ENCODE measurements at places on chromosomes 1 and 21.

GRCh38 chr1:966135-966703, at the start of gene PLEKHN1:
PLEKHN1 (plus strand) TSS chr1:966482; CDS start chr1:966532, 50 bp downstream.
- no peak within 1 kb of the TSS for H3K4me3 ChIP-seq
- H3K4me1 ChIP-seq, result no peaks in the 10 kb centered on the region
- H3K27ac ChIP-seq, result no peak within 1 kb of the TSS
- peaks cover 14% of the 10 kb centered on the region for H3K27me3 ChIP-seq
- H3K36me3 ChIP-seq, result no peaks in the 10 kb centered on the region

GRCh38 chr1:227059076-227059475, 119.0 kb downstream of the COQ8A start:
- peaks cover 11% of the 10 kb centered on the region for H3K36me3 ChIP-seq
- no peaks in the 10 kb centered on the region for H3K27me3 ChIP-seq
- DNase-seq, result no peak
- H3K27ac ChIP-seq, result no peak overlapping the region
- H3K4me3 ChIP-seq, result no peak overlapping the region

- H3K4me1 ChIP-seq, result peaks cover 3% of the 10 kb centered on the region
- no peak for DNase-seq
- peaks cover 4% of the 10 kb centered on the region for H3K27me3 ChIP-seq
Observed at GRCh38 chr1:93979040-93979717, 69.9 kb upstream of the GCLM start.

DNA sequence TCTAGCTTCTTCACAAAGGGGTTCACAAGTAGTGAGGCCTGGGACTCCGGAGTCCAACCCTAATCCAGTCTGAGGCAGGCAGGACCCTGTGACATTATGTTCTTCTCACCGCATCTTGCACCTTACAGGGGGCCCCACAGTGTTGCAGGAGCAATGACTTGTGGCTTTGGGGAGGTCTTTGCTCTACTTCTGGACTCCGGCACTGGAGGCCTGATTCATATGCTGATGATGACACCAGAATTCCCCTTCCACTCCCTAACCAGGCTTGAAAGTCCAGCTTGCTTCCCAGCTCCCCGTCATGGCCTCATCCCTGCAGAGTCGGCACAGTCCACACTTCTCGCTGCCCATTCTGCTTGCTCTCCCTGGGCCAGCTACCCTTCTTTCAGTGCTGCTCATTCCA, 96.3 kb upstream of the SLC44A3 start:
- peaks cover 2% of the 10 kb centered on the region for H3K4me1 ChIP-seq
- H3K27ac ChIP-seq, result no peak overlapping the region
- H3K36me3 ChIP-seq, result no peaks in the 10 kb centered on the region
- no peak overlapping the region for H3K4me3 ChIP-seq

DNA sequence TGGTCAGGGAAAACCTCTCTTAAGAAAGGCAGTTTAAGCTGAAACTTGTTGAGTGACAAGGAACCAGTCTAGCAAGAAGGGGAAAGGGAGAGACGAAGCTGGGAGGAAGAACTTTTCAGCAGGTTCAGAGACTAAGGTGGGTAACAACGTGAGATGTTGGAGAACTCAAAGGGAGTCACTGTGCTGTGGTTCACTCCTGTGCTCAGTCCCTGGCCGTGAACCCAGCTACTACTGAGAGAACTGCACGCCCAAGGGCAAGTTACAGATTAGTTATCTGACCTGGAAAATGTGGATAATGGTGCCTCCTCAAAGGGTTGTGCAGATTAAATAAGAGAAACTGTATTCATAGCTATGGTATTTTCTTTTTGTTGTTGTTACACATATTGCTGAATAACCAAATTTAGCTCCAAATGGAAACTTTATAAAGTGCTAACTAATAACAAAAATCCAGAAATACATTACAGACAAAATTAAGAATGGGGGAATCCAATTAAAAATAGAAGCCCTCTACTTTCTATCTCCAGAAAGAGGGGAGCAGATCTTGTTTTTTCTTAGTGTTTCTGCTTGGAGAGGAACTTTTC, 2.9 kb downstream of the ZBTB40 start:
- H3K27me3 ChIP-seq, result peaks cover 3% of the 10 kb centered on the region
- H3K4me1 ChIP-seq, result peaks cover 21% of the 10 kb centered on the region
- no peaks in the 10 kb centered on the region for H3K36me3 ChIP-seq
- DNase-seq, result no peak
- H3K27ac ChIP-seq, result no peak overlapping the region
- no peak overlapping the region for H3K4me3 ChIP-seq

DNA sequence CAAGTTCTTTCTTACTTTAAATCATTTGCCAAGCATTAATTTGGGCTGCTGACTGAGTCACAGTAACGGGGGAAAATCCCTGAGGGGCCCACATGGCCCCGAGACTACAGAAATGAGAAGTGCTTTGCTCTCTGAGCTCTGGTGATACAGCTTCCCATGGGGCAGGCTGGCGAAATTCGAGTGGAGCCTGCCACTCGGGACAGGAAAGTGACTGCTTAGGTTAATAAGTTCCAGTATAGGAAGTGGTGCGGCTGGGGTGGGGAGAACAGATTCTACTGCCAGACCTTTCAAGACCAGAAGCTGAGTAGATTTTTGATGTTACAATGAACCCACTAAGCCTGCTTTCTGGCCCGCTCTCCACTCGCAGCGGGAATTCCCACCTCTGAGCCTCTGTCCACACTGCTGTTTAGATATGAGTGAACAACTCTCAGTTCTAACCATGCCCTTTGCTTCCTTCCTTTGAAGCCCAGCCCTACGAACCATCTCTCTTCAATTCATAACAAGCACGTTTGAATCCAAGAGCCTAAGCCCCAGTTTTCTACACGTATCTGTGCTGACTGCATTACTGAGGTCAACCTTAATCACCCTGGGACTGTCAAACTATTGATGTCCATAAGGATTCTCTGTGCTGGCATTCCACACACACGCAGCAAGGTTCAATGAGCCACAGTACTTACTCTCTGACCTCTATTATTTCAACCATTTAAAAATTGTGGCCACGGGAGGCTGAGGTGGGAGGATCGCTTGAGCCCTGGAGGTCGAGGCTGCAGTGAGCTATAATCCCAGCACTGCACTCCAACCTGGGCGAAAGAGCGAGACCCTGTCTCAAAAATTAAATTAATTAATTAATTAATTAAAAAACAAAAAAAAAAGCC, 9.6 kb downstream of the ZBTB17 start:
- peaks cover 30% of the 10 kb centered on the region for H3K36me3 ChIP-seq
- no peak overlapping the region for H3K4me3 ChIP-seq
- DNase-seq, result no peak
- no peak overlapping the region for H3K27ac ChIP-seq

- H3K36me3 ChIP-seq, result peaks cover 6% of the 10 kb centered on the region
- H3K27me3 ChIP-seq, result peaks cover 16% of the 10 kb centered on the region
- peak; percentile 17 for DNase-seq
- no peak overlapping the region for H3K27ac ChIP-seq
- peaks cover 20% of the 10 kb centered on the region for H3K4me1 ChIP-seq
Observed at GRCh38 chr1:90834886-90835660, 118.0 kb upstream of the BARHL2 start.

Measured in endothelial cell (in vitro differentiated cells).